ENCODE measurements at places on chromosomes 6 and 20. TPM values are rescaled to one million over a fixed set of nuclear protein-coding genes. Genes with fewer than 3 reads are reported as not detected.

DNA sequence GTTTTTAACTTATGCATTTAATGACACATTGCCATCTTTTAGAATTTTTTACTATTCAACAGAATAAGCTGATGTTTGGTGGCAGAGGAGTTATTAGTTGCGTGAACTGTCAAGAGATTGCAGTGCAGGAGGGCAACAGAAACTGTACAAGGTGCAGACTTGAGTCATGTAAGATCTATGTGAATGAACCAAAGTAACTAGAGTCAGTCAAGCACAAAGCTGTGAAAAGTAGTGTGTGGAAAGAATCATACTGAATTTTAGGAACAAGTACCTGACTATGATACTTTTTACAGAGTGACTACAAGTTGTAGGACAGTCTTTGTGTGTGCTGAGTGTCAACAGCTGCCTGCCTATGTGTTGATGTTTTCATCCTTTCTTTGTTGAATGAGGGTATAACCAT lies 2.7 kb upstream of the C6orf163 start:
- DNase-seq, result no peak

The VIP gene
- 0.55 TPM for total RNA-seq

The LY6G6F gene
- not detected for total RNA-seq

The TRAPPC3L gene
- total RNA-seq, result 0.28 TPM

The BACH2 gene
- total RNA-seq, result 5.7 TPM

- peak; percentile 77 for DNase-seq
Measured at GRCh38 chr6:116557893-116558292, 4.3 kb downstream of the CALHM4 start.

GRCh38 chr6:153858529-153858928 lies 180.5 kb upstream of the OPRM1 start:
- no peak for DNase-seq

- DNase-seq, result no peak
Measured at GRCh38 chr6:74568861-74569260, 637.0 kb downstream of the COL12A1 start.

The PCMTD2 gene
- total RNA-seq, result 27.5 TPM

- no peak for DNase-seq
Measured at GRCh38 chr6:111211411-111212030, 124.2 kb downstream of the SLC16A10 start.

The LIN28B gene
- 0.12 TPM for total RNA-seq

- no peak for DNase-seq
Measured at GRCh38 chr6:78117966-78118365, 465.1 kb downstream of the MEI4 start.

DNA sequence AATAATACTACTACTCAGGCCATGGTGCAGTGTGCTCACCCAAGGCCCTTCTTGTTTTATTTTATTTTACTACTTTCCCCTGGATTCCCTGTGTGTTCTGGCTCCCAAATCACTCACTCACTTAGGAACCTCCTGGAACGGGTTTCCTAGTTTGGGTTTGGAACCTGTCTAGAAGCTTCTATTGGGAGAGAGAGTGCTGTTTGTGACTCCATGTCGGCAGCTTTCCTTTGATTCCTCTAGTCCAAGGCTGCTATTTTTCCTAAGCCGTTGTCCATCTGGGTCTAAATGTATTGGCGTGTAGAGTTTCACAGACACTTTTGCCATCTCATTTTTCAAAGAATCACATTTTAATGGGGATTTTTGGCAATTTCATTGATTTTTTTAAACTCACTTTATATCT lies 70.8 kb downstream of the FOXA2 start:
- DNase-seq, result no peak

- DNase-seq, result no peak
Measured at GRCh38 chr6:11805259-11806053, 26.9 kb upstream of the ADTRP start.

- DNase-seq, result no peak
Measured at GRCh38 chr20:891058-891705, 25.0 kb downstream of the ANGPT4 start.

DNA sequence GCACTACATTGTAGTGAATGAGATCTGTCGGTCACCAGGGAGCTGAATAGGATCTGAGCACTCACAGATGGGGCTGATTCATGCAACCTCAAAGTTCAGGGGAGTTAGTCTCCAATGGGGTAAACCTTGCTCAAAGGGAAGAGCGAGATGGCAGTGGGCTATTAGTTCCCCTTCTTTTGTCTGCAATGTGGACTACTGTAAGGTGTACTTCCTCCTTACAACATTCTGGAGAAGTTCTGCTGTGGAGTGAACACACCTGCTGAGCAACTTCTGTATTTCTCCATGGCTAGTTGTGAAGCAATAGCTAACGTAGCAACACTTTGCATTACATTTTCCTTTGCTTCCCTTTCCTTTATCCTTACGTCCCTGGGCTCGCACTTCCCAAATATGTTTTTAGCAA lies 134.3 kb upstream of the B3GAT2 start:
- no peak for DNase-seq

The NHLRC1 gene
- total RNA-seq, result 4.3 TPM

DNA sequence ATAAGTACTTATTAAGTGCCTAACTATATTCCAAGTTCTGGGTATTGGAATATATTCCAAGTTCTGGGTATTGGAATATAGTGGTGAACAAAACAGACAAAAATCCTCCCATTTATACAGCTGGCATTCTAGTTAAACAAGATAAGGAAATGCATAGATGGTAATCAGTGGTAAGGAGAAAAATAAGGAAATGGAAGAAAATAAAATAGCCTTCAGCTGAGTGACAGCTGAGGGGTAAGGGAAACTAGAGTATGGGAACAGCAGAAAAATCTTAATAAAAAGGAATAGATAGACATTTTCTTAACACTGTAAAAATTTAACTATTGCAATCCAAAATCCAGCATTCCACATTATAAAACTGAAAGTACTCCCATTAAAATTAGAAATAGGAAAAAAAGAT lies 17.2 kb upstream of the WFDC10A start:
- DNase-seq, result no peak

- DNase-seq, result no peak
Measured at GRCh38 chr6:150323205-150323604, 45.6 kb upstream of the IYD start.

The MANEA gene
- 11.0 TPM for total RNA-seq

The NOX3 gene
- total RNA-seq, result not detected

The OR2H2 gene
- not detected for total RNA-seq

- DNase-seq, result no peak
Measured at GRCh38 chr6:169909113-169909512, 157.7 kb downstream of the ERMARD start.

The CST5 gene
- 0.37 TPM for total RNA-seq

DNA sequence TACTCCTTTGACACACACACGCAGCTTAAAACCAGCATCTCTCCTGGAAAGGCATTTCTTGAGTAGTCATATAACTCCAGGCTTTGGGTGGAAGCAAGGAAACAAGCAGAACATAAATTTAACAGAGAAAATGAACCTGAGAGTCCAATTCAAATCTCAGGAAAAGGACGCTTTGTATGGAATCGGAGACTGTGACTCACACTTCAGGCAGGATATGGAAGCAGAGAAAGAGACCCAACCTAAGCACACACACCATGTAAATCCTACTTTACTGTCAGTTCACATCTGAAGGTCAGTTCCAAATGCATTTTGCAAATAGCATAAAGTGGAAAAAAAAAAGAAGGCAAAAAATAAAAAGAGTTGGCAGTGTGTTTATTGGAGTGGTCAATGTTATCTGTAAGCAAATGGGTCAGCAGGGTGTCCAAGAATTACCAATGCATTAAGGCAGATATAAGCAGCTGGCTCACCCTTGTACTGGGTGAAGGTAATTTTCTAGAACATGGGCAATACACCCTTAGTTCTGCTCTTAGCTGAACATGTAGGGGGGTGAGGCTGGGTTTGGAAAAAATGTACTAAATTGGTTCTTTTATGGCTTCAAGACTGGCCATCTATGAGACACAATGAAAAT lies 283.7 kb upstream of the NT5E start:
- no peak for DNase-seq

GRCh38 chr20:1381753-1382591 lies 10.9 kb downstream of the FKBP1A start:
- DNase-seq, result no peak

GRCh38 chr20:46607849-46608497 lies 43.3 kb downstream of the SLC13A3 start:
- no peak for DNase-seq

DNA sequence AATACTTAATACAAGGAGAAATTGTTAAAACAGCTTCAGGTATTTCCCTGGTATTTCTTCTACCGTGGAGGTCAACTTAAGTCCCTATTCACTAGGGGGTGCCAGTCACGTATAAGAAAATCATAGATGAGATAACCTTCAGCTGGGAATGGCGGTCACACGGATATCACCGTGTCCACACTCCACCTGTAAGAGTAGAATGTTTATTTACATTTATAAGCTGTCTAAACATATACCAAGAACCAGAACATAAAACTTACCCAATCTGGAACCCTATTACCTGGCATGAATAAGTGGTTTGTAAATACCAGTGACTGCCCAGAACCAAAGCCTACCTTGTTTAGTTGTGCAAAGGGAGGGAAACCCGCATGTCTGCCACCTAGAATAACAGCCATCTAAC lies 1.9 kb upstream of the ELOVL4 start:
- DNase-seq, result peak; percentile 37

DNA sequence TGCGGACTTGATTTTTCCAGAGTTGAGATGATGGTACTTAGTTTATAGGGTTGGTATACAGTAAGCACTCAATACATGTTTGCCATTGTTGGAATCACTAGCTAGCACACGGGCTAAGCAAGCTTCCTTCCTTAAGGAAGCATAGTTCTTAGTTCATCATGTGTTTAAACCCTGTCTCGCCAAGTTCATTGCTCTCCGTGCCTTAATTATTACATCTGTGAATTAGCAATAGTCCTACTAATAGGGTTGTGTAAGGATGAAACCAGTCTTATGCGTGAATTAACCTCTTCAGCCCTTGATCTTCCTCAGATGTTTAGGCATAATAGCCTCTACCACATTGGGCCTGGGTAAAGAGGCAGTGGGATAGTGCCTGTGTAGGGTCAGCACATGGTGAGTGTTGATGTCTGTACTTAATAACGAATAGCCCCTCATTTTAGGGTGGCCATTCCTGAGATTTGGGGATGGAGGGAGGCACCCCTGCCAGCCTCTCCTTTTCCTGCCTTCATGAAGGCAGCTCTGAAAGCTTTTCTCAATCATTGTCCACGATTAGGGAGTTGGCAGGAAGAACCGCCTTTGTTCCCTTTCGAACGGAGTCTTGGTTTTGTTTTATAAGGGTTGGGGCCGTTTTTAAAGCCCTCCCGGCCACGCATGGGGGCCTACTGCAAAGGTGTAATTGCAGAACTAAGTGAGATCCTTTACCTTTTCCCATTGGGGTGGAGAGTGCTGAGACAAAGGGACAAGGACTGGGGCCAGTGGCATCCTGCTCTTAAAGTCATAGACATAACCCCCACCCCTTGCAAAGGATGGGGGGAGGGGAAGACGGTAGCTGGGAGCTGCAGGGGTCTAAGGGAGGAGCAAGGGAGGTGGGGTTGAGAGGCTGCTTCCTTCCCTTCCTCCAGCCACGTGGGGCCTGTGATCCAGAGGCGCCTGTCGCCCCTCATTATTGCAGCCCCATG lies 2.1 kb downstream of the DNMT3B start:
- no peak for DNase-seq

GRCh38 chr6:144340541-144341371 lies 55.6 kb downstream of the UTRN start:
- DNase-seq, result no peak

DNA sequence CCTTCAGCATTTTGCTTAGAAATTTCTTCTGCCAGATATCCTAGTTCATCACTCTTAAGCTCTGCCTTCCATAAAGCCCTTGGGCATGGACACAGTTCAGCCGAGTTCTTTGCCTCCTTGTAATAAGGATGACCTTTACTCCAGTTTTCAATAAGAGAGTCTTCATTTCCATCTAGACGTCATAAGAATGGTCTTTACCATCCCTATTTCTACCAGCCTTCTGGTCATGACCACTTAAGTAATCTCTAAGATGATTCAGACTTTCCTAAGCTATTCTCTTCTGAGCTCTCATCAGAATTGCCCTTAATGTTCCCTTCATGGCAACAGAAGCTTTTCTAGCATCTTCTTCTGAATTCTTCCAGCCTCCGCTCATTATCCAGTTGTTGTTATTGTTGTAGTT lies 126.1 kb downstream of the TFAP2C start:
- DNase-seq, result no peak

DNA sequence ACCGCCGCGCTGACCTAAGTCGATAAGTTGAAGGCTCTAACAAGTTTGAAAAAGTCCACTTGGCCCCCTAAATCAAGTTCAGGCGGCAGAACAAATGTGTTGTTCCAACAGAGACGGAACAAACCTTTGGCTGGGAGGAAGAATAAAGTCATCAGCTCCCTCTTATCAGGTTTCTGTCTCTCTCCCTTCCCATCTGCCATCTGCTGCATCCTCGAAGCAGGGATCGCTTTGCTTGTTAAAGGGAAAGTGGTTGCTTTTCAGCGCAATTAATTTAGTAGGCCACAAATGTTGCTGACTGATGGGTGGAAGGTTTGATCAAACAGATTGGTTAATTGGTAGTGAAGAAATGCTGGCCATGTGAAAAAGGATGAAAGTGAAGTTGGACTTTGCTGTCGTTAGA lies 64.3 kb downstream of the CDH4 start:
- DNase-seq, result no peak

- DNase-seq, result peak; percentile 16
Measured at GRCh38 chr20:63529861-63530787, 7.1 kb downstream of the PTK6 start.

DNA sequence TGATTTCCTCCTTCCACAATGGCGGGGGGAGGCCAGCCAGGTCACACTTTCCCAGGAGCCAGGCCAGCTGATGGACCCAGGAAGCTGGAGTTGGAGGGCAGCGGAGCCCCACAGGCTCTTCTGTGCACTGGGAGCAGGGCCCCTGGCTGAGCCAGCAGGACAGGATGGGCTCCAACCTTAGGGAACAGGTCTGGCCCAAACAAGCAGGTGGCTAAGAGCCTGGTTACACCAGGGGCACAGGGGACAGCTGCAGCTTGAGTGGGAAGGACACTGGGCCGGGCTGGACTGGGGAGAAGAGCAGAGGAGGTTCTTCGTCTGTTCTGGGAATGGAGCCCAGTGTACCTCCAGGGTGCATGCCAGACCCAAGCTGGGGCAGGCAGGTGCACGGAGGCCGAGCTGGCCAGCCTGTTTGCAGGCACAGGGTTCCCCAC lies 102.3 kb downstream of the DLL1 start:
- no peak for DNase-seq

DNA sequence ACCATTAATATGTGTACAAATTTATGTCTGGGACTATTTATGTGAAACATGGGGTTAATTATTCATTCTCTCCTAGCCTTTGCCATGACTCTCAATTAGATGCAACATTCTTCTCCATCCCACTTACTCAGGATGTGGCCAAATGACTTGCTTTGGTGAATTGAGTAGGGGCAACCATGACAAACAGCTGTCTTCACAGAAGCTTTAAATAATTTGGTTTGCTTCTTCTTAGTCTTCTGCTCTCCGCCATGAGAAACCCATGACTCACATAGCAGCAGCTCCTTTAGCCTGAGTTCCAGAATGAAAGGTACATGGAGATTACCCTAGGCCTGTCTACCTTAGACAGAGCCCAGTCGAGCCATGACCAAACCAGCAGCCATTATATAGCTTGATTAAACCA lies 74.7 kb downstream of the FRK start:
- DNase-seq, result no peak

GRCh38 chr6:128494440-128494839 lies 26.0 kb downstream of the PTPRK start:
- DNase-seq, result peak; percentile 68

The UBE2C gene
- total RNA-seq, result 2.5 TPM

GRCh38 chr6:15421945-15422733 lies 176.3 kb downstream of the JARID2 start:
- DNase-seq, result no peak

The KIFC1 gene
- 4.4 TPM for total RNA-seq

The NKX2-4 gene
- total RNA-seq, result not detected

GRCh38 chr20:4814696-4815252 lies 93.1 kb downstream of the PRND start:
- DNase-seq, result no peak

All from lung (tissue), 17 donors.